NCI-H1092 (cell line): ENCODE measurements at places on chromosomes 5 and 9.

DNA sequence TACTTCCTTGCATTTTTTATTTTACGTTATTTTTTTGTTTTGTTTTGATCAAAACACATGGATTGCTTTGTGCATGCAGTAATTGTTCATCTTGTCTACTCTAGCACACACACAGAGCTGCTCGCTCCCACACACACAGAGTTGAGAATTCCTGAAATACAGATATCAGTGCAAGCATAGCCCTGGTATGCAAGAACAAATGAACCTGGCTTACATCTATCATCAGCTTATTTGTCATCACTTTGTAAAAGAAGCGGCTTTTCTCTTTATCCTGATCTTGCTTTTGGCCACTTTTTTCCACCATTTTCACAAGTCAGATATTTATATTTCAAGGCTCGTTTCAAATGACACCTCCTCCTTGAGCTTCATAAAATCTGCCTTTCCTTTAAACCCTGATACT lies 1435.7 kb downstream of the MAT2B start:
- no peak for DNase-seq

- DNase-seq, result no peak
Observed at GRCh38 chr9:70036641-70037040, 7.0 kb upstream of the MAMDC2 start.

DNA sequence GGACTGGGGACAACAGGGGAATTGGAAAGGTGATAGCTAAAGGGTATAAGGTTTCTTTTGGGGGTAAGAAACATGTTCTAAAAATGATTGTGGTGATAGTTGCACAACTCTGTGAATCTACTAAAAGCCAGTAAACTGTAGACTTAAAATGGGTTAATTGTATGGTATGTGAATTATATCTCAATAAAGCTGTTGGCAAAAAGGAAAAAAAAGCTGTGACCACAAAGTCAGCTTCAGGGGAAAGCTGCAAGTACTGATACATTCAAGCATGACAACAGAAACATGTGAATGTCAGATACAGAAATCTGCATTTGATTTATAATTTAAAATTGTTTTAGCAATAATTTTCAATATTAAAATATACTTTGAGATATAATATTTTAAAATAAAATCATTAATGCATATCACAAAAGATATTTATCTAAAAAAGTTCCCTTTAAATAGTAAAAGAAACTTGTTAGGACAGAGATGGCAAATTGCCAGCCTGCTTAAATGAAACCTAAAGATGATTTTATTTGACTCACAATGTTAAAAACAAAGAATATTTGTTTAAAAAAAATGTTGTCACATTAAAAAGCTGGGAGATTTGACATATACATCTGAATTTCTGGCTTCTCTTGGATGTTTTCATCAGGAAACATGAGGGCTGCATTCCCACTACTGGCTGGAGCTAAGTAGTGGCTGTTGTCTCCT lies 66.0 kb downstream of the TBCA start:
- DNase-seq, result no peak

DNA sequence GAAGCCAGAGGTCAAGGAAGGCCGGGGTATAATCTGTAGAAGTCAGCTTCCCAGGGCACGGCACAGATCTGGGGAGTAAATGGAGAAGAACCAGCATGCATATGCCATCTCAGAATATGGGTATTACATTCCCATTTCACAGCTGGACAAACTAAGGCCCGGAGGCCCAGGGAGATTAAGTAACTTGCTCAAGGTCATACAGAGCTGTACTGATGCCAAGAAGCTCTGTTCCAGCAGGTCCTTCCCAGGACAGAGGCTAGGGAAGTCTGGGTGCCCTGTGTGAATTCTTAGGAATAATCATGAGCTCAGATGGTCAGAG lies 19.2 kb downstream of the COL27A1 start:
- no peak for DNase-seq

DNA sequence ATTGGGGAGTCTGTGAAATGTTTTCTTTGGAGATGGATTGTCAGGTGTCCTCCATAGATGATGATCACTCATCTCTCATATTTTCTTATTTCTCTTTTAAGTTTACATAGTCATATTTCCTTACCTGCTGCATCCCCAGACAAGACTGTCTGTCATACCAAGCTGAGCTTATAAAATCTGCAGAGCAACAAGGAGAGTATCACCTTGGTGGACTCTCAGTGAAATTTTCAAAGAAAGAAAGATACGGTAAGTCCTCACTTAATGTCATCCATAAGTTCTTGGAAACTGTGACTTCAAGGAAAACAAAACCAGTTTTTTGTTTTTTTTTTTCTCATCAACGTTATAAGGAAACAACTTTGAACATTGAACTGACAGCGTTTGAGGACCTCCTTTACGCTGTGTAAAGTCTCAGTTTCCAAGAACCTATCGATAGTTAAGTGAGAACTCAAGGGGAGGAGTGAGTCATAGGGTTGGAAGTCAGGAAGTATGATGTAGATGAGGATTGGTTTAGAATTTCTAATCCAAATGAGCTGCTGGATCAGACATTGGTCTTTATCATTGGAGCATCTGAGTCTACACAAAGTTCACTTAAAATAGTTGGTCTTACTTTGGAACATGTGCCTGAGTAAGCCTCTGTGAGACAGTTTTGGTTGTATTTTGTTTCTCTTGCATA lies 45.5 kb downstream of the SPIN1 start:
- DNase-seq, result no peak

GRCh38 chr5:176396330-176396729 lies 7.8 kb downstream of the HIGD2A start:
- no peak for DNase-seq

DNA sequence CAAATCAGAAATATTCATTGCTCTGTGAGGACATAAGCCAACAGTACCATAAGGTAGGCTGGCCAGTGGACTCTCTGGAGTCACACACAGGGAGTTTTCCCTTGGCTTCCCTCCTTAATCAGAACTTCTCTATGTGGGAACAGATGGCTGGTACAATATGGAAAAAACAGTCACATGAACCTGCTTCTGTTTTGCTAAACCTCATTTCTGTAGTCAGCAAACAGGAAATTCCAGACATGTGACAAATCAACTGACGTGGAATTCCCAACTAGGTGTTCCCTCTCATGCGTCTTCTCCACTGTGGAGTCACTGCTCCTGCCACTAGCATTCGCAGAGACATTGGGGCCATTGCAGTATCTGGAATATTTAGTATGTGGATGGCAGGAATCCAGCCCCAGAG lies 617.6 kb downstream of the KIF4B start:
- no peak for DNase-seq

DNA sequence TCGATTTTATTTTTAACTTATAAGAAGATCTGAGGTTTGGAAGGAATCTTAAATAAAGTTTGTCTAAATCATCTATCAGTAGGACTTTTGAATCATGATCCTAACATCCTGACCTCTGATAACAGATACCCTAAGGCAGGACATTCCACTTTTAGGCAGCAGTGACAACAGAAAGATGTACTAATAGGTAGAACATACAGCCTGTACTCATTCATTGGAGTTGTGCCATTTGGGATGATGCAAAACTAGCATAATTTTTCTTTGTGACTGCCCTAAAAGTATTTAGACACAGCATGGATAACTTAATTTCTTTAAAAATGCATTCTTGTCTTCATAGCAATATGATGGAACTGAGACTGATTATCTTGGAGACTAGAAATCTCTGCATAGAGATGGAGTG lies 39.7 kb downstream of the CDC42SE2 start:
- DNase-seq, result no peak

- DNase-seq, result no peak
Observed at GRCh38 chr9:133153227-133154096, 10.3 kb downstream of the GBGT1 start.

DNA sequence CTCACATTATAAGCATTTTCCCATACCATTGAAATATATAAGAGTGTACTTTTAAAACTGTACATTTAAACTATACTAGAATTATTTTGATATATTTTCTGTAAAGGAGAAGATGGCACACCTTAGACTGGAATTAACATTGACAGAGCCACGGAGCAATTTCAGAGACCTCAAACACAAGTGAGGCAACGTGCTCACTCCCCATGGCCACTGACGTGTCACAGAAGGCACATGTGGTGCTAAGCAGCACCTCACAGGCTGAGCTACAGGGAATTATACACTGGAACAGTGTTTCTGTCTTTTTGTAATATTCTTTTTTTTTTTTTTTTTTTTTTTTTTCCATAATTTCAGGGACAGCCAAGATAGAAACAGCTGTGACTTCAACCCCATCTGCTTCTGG lies 66.5 kb downstream of the NUP214 start:
- no peak for DNase-seq

DNA sequence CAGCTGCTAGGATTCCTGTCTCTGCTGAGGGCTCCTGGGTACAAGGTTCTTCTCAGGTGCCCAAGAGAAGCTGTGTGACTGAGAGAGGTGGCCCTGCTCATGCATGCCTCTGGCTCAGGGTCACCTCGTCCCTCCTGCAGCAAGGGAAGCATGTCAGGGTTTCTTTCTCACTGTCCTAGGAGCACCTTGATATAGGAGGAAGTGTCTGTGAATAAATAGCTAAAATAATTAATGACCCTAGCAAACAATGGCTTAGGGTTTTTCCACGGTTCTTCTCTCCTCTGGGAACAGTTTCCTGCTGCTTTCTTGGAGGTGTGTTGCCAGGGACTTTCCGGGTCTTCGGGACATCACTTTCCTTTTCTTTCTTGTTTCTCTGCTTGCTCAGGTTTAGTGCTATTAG lies 87.2 kb downstream of the ARHGAP26 start:
- no peak for DNase-seq

DNA sequence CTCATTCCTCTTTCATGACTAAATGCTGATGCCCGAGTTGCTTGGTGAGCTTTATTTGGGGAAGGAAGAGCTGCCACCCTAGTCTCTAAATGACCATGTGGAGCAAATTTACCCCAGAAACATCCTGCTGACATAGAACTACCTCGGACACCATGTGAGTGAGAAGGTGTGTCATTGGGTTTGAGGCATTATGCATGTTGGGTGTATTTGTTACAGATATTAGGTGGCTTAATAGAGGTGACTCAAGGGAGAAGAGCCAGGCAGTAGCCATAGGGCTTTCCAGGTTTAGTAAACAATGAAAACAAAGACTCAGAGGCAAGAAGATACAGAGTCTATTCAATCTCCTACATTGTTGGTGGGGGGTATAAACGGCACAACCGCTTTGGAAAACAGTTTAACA lies 581.5 kb downstream of the CCDC171 start:
- no peak for DNase-seq

DNA sequence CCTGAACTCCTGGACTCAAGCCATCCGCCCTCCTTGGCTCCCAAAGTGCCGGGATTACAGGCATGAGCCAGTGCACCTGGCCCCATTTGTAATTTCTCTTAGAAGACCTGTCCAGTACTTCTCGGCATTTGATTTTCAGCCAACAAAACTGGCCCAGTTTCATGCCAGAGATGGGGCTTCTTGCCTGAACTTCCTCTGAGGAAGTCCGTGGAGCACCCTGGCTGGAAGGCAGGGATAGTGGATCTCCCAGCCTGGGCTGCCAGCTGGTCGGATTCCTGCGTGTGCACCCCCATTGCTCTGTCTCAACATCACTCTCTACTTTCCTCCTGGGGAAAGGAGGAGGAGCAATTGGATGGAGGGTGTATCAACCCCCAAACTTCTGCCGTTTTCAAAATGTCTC lies 39.0 kb downstream of the FAM78A start:
- DNase-seq, result no peak

DNA sequence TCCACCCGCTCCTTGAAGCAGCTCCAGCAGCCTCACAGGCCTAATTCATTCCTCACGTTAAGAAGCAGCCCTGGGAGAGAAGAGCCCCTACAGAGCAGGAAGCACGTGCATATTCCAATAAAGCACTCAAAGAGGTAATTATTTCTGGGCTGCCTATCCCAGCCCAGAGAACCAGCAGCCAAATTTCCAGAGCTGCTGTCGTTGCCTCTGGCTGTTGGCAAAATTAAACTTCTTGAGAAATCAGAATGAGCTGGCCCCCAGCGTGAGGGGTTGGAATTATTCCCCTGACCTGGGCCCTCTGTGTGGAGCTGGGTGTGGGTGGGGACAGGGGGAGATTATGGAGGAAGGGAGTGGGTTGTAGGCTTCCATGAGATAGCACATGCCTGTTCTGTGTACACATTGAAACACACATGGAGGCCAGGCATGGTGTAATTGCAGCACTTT lies 86.8 kb upstream of the HSPA9 start:
- no peak for DNase-seq

DNA sequence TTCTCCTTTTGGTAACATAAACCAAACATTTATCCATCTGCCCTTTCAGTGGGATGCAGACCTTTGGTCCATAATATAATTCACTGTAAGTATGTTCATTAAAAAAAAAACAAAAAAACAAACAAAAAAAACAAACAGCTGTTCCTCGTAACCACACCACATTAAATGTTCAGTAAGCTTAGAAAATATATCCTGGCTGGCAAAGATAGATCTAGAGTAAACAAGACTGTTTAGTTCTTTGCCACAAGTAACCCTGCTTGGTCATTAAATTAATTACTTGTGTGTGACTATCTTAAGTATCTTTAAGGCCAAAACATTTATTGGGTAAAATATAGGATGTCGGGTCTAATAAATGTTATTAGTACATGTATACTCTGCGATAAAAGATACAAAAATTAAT lies 1717.1 kb downstream of the EFNA5 start:
- DNase-seq, result peak; percentile 10

DNA sequence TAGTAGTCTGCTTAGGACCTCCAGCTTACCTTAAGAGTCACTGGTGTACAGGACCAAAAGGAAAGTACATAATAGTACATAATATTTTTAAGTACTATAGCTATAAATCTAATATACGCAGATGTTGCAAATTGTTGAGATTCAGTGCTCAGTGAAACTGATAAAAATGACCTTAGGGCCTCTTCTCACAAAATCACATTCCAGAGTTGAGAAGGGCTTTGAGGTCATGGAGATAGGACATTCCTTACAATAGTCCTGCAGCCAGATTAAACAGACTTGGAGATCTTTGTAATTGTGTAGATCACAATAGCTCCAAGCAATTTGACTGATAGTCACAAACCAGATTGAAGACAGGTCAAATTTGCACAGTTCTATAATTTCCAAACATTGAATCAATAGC lies 37.7 kb upstream of the PCSK1 start:
- no peak for DNase-seq
